ENCODE measurements at places on chromosomes 7 and 10.

DNA sequence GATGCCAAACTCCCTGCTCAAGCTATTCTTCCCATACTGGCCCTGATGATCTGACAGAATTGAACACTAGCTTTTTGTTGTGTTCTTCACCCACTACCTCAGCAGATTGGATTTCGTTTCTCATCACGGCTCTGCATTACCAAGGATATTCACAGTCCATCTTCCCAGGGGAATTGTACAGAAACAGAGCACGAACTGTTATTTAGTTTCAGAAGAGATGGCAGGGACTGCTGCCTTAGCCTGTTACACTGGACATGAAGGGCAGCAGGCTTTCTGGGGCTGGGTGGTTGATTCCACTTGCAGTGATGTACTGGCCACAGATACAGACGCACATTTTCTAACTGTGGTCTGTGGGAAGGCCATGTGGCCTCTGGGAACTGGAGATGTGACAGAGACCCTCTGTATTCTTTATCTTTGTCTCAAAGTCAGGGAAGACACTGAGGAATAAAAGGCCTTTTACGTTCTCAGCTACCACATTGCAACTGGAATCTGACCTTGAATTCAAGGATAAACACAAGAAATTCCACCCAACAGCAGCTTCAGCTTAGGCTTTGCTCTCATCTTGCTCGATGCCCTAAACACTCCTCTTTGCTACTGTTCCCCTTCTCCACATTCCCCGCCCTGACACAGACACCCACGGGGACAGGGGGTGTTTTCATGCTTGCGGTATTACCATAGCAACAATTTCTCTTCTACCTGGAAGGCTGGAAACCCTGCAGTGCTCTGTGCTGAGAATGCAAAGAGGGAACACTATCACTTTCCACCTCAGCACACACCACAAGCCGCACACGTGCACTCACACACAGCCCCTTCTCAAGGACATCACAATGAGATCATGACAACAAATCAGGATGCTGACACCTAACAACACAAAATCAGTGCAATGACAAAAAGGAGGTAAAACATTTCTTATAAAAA, 81.7 kb downstream of the RNF216 start:
- DNase-seq, result no peak

- no peak for DNase-seq
Observed at GRCh38 chr10:62814756-62815380, 1.3 kb downstream of the EGR2 start.

GRCh38 chr10:29701306-29701705, 66.5 kb upstream of the SVIL start:
- DNase-seq, result no peak

DNA sequence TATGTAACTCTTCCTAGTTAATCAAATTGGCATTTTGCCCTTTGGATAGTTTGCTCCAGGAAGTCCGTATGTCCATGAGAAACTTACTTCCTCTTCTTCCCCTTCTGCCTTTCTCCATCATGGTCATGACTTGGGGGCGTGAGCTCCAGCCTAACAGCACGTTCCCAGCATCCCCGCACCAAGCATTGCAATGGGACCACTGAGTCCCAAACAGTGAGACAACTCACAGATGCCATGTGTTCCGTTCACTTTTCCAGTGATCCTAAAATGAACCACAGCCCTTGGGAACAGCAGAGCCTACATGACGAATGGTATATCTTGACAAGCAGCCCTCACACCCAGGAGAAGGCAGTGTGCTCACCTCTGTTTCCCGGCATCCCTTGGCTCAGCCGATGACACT, 10.7 kb downstream of the BTBD16 start:
- DNase-seq, result no peak

- DNase-seq, result no peak
Observed at GRCh38 chr10:119395280-119396007, 147.1 kb downstream of the RGS10 start.

- DNase-seq, result no peak
Observed at GRCh38 chr10:62244088-62244487, 24.6 kb downstream of the RTKN2 start.

GRCh38 chr10:13263591-13263990, 29.4 kb upstream of the UCMA start:
- DNase-seq, result no peak

DNA sequence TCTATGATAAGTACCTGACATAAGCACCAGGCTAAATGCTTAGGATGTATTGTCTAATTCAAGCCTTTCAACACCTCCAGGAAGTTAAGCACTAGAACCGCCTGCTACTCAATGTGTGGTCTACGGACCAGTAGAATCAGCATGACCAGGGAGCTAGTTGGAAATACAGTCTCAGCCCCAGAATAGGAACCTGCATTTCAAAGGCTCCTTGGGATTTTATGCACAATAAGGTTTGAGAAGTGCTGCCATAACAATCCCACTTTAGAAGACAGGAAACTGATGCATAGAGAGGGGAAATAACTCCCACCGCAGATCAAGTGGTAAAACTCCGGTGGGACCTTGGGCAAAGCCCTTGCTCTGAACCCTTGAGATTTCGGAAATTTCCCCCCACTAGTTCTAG, 8.8 kb upstream of the DUSP5 start:
- no peak for DNase-seq

DNA sequence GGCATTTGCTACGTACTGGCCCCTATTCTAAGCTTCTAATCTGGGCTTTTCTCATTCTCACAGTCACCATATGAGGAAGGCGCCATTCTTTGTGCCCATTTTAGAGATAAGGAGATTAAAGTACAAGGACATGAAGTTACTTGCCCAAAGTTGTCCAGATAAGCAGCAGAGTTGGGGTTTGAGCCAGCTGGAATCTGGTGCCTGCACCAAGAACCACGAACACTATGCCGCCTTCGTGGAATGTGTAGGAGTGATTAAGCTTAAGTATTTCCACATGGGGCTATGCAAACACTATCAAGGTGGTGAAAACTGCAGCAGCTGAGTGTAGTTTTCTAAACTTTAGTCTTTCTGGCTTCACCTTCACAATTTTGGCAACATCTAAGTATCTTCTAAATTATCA, 342.7 kb upstream of the ETV1 start:
- DNase-seq, result no peak

DNA sequence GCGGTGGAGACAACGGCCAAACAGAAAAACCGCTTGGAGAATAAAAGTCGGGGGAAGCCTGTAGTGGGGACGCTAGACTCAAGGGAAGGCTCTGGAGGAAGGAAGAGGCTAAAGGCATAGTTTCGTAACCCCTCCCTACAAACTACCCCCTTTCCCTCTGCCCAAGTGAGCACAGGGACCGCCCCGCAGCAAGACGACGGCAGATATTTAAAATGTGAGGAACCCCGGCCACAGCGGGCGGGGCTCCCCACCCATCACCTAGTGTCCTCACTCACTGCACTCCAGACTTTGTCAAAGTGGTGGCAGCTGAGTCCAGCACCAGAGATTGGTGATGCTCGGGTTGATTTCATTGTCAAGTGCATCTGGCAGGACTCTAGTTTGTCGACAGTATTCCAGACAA, 69.1 kb downstream of the PRKAG2 start:
- DNase-seq, result no peak

GRCh38 chr10:45548068-45548467, 124.5 kb downstream of the ZFAND4 start:
- DNase-seq, result no peak

GRCh38 chr7:88866265-88866863, 70.8 kb upstream of the TEX47 start:
- DNase-seq, result no peak

DNA sequence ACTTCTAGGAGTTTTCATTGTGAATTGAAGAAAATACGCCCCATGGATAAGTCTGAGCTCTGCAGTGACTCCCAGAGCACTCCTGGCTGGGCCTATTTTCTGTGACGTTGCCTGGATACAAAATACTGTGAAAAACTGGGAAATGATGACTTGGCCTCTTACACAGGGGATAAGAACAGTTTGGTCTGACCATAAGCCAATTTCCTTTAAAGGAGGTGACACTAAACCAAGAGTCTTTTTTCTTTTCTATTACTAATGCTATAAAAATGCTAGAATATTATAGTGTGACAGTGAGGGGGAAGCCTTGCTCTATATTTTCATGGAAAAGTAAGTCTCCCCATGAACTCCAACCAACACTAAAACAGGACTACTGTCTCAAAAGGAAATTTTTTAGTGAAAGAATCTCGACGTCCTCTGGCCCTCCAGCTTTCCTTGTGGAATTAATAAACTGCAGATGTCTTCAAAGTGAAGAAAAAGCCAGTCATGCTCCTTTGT, 45.5 kb downstream of the MYOF start:
- no peak for DNase-seq

- DNase-seq, result no peak
Observed at GRCh38 chr7:106729720-106730385, 68.9 kb upstream of the CCDC71L start.

DNA sequence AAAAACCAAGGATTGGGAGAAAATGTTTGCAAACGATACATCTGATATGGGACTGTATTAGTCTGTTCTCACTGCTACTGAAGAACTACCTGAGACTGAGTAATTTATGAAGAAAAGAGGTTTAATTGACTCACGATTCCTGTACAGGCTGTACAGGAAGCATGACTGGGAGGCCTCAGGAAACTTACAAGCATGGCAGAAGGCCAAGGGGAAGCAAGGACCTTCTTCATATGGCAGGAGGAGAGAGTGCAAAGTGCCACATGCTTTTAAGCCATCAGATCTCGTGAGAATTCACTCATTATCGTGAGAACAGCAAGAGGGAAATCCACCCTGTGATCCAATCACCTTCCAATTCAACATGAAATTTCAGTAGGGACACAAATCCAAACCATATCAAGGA, 11.0 kb downstream of the ZNF713 start:
- DNase-seq, result no peak

- no peak for DNase-seq
Observed at GRCh38 chr7:32108651-32109050, 38.4 kb upstream of the PDE1C start.

DNA sequence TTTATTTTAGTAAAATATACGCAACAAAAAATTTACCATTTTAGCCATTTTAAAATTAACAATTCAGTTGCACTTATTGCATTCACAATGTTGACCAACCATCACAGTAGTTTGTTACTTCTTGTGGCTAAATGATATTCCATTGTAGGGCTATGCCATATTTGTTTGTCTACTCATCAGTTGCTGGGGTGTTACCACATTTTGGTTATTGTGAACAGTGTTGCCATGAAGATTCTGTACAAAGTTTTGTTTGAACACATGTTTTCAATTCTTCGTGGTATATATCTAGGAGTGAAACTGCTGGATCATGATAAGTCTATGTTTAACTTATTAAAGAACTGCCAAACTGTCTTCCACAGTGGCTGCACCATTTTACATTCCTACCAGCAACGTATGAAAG, 46.3 kb upstream of the ZNF365 start:
- no peak for DNase-seq

DNA sequence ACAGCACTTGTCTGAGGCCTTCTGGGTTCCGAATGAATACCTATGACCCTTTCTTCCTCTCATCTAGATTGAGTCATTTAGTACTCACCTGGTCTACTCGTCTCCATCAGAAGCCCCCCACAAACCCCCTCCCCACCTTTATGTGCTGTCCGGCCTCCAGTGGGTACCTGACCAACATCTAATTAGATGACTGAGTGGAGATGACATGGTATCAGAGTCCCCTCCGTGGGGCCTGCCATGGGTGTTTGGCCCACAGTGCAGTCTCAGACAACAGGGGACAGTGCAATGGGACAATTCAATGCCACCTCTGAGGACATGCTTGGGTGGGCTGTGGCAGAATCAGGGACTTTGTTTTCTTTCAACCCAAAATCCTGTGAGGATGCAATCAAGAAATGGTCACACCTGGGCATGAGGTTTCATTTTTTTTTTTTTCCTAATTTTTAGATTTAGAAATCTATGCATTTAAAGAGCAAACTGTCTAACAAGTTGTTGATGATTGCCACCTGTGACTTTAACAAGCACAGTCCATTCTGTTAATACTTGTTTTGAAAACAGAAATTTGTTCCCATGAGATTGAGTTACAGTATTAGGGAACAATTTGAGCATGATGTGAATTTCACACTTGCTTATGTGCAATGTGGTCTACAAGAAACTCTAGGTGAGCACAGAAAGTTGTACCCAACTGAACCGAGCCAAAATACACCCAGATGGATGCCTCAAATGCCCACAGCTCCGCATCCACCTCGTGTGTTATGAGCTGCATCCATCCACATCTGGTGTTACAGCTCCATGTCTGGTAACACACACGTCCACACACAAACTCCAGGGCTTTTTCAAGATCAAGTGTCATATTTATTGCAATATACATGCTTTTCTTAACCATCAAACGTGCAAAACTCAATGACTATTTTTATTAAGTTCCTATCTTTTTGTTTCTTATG, 27.5 kb downstream of the GPRIN2 start:
- no peak for DNase-seq

DNA sequence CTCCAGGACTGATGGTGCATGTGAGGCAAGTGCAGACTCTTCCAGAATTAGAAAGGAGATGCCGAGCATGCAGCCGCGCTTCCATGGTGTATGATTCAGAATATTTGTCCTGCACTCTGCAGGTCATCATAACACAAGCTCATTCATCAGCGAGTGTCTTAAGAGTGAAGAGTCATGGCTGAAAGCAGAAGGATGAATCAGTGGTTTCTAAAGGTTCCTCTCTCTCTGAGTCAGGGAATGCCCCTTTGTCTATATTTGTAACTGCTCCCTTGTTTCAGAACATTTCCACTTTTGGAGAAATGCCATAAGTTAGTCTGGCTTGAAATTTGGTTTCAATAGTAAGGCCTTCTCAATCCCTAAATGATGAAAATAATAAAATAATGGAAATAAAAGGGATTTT, 52.3 kb downstream of the HECW1 start:
- DNase-seq, result no peak

- DNase-seq, result no peak
Observed at GRCh38 chr10:21627331-21627730, 93.3 kb downstream of the MLLT10 start.

- no peak for DNase-seq
Observed at GRCh38 chr7:134741907-134742635, 37.4 kb upstream of the CALD1 start.

DNA sequence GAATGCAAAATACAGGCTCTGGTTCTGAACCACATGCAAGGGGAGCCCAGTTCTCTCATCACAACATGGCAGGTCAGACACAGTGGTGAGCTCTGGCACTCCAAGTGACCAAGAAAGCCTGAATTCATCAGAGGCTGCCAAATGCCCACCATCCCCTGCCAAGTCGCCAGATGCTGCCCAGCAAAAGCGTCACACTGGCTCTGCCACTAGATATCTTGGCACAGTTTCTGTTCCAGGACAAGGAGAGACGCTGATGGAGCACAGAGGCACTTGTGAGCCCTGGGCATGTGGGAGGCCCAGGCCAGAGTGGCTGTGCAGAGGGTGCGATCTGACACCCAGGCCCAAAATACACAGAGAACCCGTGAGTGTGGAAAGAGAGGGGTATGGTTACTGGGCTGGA, 57.8 kb downstream of the GAD2 start:
- DNase-seq, result no peak

GRCh38 chr7:24668927-24669635, 88.2 kb downstream of the GSDME start:
- no peak for DNase-seq

GRCh38 chr10:98423691-98424120, 8.7 kb upstream of the PYROXD2 start:
- DNase-seq, result no peak
